ENCODE measurements at places on chromosomes 5 and 9.

DNA sequence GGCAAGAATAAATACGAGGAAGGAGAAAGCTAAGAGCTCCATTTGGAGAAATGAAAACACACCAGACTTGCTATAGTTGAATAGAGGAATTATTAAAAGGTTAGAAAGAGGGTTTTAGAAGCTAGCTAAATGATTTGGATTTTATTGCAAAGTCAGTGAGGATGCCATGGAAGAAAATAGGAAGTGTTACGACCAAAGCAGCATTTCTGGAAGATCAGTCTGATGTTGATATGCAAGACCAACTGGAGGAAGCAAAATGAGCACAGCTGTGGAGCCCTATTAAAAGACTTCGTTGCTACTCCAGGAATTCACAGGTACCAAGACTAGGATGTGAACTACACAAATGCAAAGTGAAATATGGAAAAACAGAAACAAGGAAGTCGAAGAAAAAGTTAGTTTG lies 2.1 kb downstream of the DHX29 start:
- DNase-seq: no peak

DNA sequence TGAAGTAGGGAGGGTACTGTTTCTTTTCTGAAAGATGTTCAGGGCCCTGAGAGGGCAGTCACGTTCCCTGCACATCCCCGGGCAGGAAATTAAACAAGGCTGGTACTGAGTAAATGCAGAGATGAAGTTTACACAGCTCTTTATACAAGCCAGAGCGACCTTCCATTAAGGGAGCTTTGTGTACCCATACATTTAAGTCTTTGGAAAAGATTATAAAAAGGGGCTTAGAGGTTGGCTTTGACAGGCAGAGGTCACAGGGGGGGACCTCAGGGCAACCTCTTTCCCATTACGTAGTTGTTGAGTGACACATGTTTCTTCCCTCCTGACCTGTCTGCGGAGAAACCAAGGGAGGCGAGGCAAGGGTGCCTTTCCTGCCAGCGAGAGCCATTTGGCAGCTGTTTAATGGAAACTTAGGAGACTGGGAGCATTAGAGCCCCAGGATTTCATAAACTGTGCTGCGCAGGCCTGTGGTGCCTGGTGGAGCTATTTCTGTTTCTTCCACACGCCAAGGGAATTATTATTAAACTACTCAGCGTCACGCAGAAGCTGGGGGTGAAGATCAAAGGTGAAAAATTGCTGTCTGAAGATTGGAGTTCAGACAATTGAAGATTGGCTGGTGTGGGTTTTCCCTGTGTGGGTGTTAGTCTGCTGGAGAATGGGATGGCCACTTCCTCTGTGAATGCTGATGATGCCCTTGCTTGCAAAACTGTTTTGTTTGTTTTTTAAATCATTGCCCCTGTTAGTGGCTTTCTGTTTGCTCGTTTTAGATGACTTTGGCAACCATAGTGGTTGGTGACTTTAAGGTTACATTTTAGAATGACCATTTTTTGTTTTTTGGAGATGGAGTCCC lies 3.2 kb upstream of the SMIM32 start:
- DNase-seq: no peak

DNA sequence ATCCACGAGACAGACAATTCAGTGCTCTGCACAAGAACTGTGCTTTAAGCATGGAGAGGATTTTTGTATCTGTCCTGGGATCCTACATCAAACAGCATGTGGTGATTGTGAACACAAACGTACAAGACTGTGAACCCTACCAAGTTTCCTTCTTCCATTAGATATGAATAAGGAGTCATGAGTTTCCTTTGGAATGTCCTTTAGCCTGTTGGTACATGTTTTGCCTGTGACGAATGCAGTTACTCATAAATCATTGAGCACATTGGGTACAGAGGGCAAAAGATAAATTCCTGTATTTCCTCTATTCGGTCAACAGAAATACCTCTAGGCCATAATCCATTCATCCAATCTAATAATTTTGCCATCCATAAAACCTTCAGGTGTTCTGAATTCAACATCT lies 61.5 kb downstream of the FXN start:
- DNase-seq: no peak

DNA sequence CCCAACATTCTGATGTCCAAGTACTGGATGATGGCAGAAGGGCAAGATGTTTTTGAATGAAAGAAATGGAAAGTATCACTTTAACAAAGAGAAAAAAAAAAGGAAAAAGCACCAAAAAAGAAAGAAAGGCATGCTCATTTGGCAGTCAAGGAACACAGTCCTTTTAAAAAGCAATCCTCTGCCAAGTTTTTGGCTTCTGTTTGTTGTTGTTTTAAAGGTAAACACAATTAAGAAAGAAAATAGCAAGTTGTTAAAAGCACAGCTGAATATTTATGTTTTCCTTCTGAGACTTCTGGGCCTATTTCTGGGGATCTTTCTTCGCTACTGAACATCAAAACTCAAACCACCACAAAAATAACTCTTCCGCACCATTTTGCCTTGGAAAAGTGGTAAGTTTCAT lies 162.1 kb downstream of the TRPM3 start:
- DNase-seq: no peak

- DNase-seq: no peak
Measured at GRCh38 chr9:33315371-33315770, 25.1 kb downstream of the NFX1 start.

GRCh38 chr9:133572821-133573361 lies 36.3 kb downstream of the FAM163B start:
- DNase-seq: no peak

GRCh38 chr9:105138306-105138801 lies 106.1 kb upstream of the SLC44A1 start:
- no peak for DNase-seq

DNA sequence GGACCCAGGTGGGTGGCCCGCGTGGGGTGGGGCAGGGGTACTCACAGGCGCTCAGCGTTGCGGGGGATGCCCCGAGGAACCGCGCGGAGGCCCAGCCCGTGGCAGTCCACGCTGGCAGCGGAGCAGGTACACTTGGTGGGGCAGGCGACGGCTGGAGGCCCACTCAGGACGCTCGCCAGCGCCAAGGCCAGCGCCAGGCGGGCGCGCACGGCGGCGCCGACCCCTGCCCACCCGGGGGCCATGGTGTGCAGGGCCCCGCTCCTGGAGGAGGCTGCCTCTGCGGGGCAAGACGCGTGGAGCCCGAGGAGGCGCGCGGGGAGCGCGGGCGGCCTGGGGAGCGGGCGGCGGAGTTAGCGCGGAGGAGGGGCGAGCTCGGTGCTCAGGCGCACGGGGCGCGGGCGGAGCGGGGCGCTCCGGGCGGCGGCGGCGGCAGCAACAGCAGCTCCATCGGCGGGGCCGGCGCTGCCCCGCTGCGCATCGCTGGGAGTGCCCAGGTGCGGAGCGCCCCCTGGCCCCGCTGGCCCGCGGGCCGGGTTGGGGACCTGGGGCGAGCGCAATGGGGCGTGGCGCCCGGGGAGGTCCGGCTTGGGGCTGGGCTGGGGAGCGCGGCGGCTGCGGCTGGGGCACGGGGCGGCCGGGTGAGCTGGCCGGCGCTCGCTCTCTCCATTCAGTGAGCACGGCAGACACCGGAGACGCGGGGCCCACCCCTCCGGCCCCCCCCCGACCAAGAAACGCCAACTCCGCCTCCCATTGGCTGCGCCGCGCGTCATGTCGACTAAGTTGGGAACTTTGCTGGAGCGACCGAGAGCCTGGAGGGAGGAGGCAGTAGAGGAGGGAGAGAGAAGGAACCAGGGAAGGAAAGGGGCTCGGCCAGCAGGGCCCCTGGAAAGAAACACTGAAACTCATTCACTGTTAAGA lies at the start of gene SLIT3:
SLIT3 (minus strand) TSS at position 672 of the 918 bp plus-strand sequence; CDS start at position 242, 430 bp downstream.
- DNase-seq: no peak

DNA sequence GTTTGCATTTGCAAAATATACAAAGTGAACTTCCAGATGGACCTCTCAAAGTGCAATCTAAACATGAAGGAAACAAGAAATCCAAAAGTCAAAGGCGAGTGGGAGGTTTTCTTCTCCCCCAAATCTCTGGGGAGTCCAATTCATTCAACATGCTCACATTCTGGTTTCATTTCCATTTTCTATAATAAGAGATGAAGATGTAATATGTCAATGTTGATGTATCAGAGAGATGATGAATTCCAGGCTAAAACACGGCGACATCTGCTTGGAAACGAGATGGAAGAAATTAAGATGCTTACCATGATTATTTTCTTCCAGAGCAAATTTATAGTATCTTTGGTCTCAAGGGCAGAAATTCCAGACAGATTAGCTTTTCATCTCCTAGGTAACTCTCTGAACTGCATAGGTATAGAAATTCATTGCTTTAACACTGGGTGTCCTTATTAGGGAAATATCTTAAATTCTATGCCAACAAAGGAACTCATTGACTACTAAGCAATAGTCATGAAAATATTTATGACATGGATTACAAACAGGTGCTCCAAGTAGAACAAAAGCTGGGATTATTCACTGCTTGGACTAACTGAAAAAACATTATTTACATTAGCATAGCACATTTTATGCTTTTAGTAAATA lies 287.9 kb downstream of the SEC61B start:
- DNase-seq: no peak

- DNase-seq: no peak
Measured at GRCh38 chr9:73583576-73583975, 431.9 kb downstream of the ANXA1 start.

- DNase-seq: no peak
Measured at GRCh38 chr9:113957821-113958341, 81.8 kb downstream of the ZNF618 start.

DNA sequence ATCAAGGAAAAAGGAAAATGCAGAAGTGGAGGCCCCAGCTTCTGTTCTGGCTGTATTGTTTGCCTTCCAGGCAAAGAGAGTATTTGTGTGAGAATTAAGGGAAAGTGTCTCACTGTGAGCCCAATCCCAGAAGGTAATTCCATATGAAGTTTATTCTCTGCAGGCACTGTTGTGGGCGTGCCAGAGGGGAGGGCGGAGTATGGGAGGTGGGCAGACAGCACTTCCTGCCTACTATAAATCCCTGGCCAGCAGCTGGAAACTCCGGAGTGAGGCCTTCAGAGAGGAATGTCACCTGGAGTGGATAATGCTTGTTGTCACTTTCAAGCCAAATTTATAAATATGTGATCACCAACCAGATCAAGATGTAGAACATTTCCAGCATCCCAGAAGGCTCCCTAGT lies 209.5 kb downstream of the ARHGAP26 start:
- no peak for DNase-seq

- no peak for DNase-seq
Measured at GRCh38 chr5:147208134-147208533, 26.7 kb upstream of the STK32A start.

- DNase-seq: peak; percentile 19
Measured at GRCh38 chr9:114484854-114485443, 20.3 kb downstream of the WHRN start.

GRCh38 chr9:36868586-36869282 lies 165.3 kb downstream of the PAX5 start:
- no peak for DNase-seq

GRCh38 chr9:38423973-38424843 lies at the start of gene IGFBPL1:
IGFBPL1 (minus strand) TSS chr9:38424454; CDS start chr9:38424424, 30 bp downstream.
- DNase-seq: no peak

DNA sequence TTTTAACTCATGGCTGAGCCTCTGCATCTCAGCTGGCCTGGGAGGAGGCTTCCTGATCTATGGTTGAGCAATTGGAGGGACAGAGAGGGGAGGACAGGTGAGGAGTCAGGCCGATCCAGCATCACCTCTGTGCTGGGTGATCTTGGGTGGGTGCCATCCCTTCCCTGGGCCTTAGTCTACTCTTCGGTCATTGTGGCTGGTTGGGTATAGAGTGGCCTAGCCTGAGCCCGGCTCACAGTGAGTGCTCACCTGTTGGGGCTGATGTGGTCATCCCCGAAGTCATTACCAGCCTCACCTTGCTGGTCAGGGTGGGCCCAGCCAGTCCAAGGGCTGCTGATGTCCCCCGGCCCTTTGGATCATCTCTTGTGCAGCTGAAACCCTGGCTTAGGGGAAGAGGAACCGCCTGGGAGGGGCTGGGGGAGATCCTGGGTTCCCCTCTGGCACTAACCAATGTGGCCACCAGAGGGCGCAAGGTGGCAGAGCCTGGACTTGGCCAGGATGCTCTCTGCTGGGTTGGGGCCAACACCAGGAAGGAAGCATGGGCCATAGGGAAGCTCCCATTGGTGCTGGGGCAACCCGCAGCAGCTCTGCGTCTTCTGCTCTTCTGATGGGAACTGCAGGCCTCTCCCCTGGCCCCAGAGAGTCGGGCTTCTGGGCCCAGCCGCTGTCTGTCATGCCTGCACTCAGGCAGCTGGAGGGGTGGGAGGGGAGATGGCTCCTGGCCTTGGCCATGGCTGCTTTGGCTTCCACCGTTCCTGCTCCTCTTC lies 17.3 kb upstream of the ODF2 start:
- peak; percentile 75 for DNase-seq

DNA sequence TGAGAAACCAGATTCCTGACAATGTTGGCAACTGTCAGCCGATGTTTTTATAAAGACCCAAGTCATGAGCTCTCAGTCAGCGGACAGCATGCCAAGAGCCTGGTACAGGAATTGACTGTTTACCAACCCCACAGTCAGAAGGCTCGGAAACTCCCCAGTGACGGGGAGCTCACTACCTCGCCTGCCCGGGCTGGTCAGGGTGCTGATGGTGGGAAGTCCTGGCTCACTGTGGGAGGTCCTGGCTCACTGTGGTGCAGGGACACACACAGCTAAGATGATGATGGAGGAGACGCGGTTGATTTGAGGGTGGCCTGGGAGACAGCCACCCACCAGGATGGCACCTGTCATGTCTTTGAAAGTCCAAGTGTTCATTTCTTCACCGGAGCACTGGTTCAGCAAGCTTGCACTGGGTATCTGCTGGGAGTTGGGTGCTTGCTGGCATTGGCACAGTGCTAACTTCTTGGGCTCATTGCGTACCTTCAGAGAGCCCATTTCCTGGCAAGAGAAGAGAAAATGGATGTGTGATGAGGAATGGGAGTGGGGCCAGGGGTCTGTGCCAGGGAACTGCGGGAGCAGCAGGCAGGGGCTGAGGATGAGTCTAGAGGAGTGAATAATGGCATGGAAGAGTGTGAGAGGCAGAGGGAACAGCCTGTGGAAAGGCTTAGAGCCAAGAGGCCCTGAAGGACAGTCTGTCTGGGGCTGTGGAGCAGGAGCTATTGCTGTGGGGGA lies 15.3 kb downstream of the ASS1 start:
- DNase-seq: no peak

GRCh38 chr5:74519161-74519571 lies 121.4 kb downstream of the ENC1 start:
- DNase-seq: no peak

- peak; percentile 35 for DNase-seq
Measured at GRCh38 chr9:99057665-99058625, 47.0 kb upstream of the TGFBR1 start.

DNA sequence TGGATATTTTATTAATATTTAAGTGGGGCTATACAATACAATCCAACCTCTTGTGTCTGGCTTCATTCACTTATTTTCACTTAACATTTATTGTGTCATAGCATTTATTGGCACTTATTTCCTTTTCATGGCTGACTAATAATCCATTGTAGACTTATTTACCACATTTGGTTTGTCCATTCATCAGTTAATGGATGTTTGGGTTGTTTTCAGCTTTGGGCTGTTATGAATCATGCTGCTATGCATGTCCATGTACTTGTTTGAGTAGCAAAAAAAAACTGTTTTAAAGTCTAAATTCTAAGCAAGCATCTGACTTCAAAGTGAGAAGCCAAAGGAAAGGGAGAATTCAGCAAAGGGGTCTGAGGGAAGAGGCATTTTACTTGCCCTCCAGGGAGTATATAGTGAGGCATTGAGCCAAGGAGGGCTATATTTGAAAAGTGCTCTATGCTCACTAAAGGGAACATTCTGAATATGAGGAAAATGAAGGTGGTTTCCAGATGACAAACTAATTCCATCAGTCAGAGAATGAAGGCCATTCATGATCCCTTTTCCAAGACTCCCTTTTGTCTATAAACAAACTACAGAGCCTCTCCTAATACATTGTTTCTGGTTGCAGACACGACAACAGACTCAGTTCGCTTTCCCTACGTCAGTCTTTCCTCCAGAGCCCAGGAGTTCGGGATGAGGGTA lies 532.8 kb upstream of the KLF4 start:
- no peak for DNase-seq
